ENCODE measurements at places on chromosomes 5 and 9.

DNA sequence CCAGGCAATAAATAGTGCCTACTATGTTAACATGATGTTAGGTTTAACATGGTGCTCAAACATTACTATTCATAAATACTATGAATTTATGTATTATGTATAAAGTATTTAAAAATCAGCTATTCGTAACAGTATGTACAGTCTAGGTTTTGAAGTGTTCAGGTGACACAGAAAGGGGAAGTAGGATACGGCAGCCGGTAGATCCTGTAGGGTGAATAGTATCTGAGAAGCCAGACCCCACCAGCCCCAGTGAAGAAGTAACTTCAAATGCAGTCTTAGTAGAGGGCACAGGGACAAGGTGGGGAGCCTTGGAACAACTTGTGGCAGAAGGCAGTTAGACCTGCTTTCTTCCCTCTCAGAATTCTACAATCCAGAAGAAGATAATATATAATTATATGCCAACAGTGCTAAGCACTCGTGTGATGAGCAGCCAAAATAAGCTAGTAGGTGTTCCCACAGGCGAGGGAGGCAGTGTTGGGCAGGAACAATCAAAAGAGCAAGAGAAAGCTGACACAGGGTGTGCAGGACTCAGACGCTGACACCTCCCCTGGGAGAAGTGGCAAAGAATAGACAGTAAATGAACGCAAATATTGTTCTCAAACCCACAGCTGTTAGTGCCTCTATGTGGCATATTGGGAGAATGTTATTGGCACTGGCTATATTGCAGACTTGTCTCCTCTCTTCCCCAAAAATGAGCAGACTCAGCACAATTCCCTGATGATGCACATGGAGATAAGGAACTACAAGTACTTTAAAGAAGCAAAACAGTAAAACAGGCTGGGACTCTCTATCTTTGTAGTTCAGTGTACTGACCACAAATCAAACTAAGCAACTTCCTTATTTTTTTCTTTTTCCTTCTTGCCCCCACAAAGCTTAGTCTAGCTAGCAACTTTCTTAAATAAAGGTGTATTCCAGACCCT, 4.6 kb downstream of the ZNF367 start:
- no peak for DNase-seq

GRCh38 chr5:14980698-14981097, 109.1 kb upstream of the ANKH start:
- DNase-seq = no peak

DNA sequence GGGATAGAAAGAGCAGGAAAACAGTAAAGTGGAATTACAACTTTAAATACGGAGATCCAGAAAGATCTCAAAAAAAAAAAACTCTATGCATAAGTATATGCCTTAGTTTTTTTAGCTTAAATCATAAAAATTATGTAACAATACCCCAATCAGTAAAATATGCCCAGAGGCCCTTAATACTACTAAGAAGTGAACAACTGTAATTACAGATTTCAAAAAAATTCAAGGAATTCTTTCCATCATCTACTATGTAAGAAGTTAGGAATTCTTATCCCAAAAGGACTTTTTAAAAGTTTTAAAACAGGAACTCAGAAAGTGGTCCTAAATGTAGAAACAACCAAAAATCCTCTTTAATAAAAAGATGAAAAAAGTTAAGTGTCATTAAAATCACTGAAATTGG, 111.3 kb downstream of the SSBP2 start:
- no peak for DNase-seq

- no peak for DNase-seq
These were observed 203.3 kb upstream of the CDH9 start for GRCh38 chr5:27241564-27242257.

DNA sequence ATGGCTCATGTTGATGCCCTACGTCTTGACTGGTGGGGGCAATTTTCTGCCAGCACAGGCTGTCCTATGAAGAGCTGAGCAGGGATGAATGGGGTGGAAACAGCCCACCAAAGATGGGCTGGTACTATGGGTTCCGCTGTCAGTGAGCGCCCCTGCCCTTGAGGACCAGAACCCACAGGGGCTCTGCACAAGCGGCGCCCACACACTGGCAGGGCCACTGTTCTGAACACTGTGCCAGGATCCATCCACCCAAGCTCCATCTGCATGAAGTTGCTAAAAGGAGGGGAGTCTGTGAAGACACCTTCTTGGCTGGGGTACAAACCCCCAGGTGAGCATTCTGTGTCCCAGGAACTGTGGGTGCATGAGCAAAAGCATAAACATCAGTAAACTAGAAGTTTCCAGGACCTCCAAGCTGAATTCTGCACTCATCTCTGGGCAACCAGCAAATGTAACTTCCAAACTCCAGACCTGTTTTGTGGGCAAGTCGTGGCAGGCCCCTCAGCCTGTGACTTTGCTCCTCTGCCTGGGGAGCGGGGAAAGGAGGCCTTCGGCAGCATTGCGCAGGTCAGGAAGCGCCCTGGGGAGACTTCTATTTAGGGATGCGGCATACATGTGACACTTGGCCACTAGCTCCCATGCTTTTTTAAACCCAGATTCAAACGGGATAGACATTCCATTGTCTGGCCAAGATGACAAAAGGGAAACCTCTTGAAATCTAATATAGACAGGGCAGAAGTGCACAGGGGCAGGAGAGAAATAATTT, 48.9 kb downstream of the PTPN3 start:
- no peak for DNase-seq

- DNase-seq = no peak
These were observed 347.6 kb downstream of the PTPRD start for GRCh38 chr9:10265153-10265631.

DNA sequence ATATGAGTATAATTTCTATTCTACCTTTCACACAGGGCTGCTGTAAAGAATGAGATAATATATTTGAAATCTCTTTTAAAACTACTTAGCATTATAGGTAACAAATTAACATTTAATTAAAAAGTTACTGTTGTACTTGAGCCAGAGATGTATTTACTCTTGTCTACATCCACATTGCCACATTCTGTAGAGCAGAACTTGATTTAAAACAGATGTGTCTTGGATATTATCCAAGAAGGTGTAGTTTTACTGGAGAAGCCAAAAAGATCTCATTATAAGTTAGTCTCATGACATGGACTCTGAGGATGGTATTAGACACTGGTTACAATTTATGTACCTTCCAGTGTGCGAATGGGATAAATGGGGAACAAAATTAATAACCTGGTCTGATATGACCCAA, 293.1 kb upstream of the CCNH start:
- DNase-seq = no peak

GRCh38 chr5:57209316-57210040, 35.6 kb downstream of the GPBP1 start:
- no peak for DNase-seq
